ENCODE measurements at places on chromosomes 1 and 21.

GRCh38 chr1:183721041-183721440 is 67.9 kb upstream of the APOBEC4 start:
- DNase-seq, result no peak

- DNase-seq, result no peak
These were observed 9.7 kb downstream of the ARHGEF2 start for GRCh38 chr1:155968670-155969069.

DNA sequence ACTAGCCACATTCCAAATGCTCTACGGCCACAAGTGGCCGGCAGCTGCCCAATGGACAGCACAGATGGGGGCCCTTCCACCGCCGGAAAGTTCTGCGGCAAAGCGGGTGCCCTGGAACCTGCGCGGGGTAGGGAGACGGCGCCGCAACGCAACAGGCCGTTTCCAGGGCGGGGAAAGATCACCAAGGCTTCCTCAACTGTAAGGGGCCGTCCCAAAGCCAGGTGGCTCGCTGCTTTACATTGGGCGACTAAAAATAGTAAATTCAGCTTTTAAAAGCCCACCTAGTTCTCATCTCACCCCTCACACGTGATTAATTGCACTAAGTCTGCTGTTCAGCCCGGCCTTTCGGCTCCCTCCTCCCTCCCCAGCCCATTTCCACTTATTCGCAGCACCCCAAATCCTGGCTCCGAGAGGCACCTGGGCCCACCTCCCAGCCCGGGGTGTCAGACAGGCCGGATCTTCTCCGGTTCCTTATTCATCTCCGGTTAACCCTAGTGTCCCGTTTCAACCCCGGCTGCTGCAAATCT is 643 bp downstream of the CFAP298 start:
- no peak for DNase-seq

DNA sequence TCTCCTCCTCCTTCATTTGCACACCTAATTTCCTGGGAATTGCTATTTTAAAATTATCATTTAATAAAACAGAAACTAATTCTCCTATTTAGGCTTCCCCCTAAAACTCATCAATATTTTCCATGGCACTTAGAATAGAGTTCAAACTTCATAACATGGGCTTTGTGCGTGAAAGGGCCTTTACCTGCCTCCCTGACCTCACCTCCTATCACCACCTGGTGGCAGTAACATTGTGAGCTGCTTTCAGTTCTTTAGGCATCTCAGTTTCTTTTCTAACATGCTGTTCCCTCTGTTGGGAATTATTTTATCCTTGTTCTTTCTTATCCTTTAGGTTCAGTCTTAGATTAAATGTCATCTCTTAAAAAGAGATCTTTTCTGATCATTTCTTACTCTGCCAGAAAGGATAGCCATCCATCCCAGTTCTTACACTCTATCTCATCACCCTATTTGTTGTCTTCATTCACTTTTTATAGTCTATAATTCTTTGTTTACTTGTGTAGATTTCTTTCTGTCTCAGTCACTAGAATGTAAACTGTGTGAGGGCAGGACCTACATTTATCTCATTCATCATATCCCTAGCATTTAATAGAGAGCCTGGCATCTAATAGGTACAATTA is 133.8 kb upstream of the KIAA1614 start:
- DNase-seq, result no peak

- no peak for DNase-seq
These were observed 108.9 kb downstream of the IFI44 start for GRCh38 chr1:78758506-78758905.

- no peak for DNase-seq
These were observed 10.2 kb downstream of the AADACL4 start for GRCh38 chr1:12654004-12654567.

DNA sequence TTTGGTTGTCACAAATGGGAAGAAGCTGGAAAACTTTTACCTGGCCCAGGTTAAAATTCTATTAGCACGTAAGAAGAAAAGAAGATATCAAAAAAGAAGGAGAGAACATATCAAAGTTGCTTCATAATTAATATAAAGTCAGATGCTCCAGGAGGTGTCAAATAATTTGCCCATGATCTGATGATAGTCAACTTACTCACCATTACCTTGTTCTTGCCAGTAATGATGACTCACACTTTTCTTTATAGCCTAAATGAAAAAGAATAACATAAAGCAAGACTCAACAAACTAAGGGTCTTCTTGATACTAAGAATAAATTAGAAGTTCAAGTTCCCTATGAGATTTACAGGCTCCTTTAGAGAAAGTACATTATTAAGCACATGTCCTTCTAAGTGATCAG is 580.4 kb downstream of the TTLL7 start:
- DNase-seq, result no peak

DNA sequence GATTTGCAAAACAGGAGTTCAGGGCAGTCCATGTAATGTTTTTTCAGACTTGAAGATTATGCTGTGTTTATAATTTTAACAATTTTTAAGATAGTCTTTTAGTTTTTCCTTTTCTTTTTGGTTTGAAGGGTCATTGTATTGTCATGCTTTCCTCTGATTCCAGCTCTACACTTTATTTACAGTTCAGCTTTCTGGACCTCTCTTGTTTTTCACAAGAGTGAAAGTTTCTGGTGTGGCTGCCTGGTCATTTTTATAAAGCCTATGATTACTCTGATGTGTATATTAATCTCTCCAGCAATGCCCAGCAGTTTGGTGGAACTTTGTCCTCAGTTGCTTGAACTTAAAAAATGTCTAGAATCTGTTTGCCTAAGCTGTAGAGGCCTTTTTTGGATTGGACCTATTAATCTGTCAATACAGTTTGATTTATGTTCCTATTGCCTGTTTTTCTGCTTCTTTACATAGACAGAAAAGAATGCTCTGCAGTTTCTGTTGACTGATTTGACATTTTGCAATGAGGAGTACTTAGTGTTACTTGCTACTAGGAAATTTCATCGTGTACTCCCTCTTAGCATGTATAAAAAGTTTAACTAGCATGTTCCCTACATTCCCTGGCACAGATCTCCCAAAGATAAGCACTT is 52.2 kb downstream of the XCL2 start:
- no peak for DNase-seq

DNA sequence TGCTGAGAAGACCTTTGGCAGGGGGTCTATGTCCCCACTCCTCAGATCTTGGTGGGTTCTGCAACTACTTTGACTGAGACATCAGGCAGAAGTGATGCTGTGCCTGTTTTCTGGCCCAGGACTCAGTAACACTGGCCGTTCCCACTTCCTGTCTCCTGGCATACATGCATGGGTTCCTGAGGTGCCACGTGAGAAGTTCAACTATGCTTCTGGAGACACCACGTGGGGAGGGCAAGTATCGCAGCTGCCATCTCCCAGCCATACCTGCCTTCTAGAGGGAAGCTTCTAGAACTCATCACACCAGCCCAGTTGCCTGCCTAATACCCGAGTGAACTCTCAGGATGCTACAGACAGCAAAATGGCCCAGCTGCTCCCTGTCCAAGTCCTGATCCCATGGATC is 65.8 kb downstream of the TRABD2B start:
- DNase-seq, result no peak

- no peak for DNase-seq
These were observed 125.2 kb downstream of the ZNF648 start for GRCh38 chr1:181936269-181936668.

- no peak for DNase-seq
These were observed 45.5 kb downstream of the ATP5PF start for GRCh38 chr21:25689226-25689625.

DNA sequence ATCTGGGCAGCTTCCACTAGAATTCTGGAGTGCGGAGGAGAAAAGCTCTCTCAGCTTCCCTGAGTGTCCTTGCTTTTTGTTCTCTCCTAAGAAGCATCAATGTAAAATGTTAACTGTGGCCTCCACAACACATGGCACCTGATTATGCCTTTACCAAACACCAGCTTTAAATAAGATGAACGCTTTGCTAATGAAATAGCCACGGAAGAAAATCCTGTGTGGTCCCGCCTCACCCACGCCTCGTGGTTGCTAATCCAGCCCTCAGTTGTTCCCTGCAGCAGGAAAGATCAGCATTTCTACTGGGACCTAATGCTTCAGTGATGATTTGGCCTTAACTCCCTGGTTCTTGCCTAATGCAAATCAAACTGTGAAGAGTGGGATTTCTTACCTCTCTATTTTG is 1.8 kb upstream of the ERG start:
- no peak for DNase-seq

DNA sequence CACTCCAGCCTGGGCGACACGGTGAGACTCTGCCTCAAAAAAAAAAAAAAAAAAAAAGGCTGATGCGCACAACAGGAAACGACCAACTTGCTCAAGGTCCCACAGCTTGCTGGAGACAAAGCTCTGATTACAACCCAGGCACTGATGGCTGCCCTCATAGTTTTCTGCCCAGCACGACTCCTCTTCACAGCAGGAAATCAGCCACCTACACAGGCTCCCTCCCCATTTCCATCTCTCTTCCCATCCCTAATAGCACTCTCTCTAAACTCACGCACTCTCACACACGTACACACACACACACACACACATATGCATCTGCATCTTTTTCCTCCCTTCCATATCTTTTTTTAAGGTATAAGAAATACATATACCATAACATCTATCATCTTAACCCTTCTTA is 153.5 kb upstream of the SOD1 start:
- DNase-seq, result no peak

DNA sequence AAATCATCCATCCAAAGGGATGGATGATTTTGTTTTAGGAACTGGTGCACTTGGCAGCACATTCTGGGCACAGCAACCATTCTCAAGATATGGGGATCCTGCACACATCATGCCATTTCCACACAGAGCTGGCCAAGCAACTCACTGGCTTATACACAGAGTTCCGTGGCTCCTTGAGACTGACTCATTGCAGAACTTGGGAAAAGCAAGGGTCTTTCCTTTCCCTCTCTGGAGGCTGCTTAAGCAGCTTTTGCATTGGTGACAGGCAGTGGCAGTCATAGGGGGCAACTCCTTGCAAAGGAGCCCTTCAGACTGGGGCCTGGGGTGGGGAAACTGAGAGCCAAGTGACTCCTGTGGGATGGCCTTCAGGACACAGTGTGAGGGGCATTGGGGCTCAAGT is 1.9 kb upstream of the MAD2L2 start:
- no peak for DNase-seq

DNA sequence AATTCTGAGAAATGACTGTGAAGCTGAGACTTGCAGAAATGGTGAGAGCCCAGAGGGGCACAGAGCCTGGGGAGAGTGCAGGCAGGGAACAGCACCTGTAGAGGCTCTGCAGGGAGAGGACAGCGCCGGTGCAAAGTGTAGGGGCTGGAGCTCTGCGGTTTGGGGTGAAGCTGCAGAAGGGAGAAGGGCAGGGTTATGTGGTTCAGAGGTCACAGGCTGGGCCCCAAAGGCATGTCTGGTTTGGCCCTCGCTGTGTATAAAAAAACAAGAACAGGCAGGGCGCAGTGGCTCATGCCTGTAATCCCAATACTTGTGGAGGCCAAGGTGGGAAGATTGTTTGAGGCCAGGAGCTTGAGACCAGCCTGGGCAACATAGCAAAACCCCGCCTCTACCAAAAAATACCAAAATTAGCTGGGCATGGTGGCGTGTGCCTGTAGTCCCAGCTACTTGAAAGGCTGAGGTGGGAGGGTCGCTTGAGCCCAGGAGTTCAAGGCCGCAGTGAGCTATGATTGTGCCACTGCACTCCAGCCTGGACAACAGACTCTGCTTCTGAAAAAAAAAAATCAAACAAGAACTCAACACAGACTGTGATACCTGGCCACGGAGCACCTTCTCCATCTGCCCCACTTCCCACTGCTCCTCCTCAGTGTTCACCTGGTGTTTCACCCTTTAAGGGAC is 29.1 kb downstream of the SERINC2 start:
- no peak for DNase-seq

DNA sequence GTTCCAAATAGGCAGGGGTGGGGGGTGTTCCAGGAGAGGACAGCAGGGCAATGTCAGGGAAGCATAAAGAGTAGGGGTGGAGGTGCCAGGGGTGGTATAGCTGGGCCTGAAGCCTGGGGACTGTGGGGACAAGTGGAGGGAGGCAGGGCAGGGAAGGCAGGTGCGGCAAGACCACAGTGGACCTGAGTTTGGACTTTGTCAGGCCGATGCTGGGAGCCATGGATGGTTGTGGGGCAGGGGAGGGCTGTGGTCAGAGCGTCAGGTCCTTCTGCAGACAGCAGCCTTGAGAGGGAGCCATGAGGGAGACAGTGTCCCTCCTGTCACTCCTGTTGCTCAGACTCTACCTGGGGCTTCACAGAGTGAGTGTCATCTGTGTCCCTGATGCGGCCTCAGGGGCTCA is 320.3 kb downstream of the PTPRU start:
- DNase-seq, result no peak

- DNase-seq, result no peak
These were observed 38.1 kb upstream of the A3GALT2 start for GRCh38 chr1:33358795-33359503.

GRCh38 chr1:38541223-38541622 is 318.3 kb downstream of the RRAGC start:
- no peak for DNase-seq

DNA sequence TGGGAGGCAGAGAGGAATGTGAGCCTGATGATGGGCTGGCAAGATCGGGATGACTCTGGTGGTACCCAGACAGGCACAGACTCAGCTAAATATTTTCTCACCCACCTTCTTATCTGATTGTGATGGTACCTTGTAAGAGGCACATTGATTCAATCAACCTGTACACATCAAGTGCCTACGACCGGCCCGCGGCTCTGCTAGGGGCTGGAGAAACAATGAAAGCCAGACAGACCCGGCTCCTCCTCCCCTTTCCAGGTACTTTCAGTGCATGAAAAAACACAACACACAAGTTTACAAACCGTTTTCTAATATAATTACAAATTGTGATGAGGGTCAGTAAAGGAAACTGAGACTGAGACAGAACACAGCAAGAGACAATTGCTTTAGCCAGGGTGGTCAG is 115.0 kb downstream of the LACTBL1 start:
- no peak for DNase-seq

- no peak for DNase-seq
These were observed 20.0 kb upstream of the GPX7 start for GRCh38 chr1:52582116-52582696.

- DNase-seq, result no peak
These were observed 1.5 kb upstream of the ARHGEF11 start for GRCh38 chr1:157047062-157047410.

GRCh38 chr1:78731674-78732073 is 82.0 kb downstream of the IFI44 start:
- DNase-seq, result no peak

DNA sequence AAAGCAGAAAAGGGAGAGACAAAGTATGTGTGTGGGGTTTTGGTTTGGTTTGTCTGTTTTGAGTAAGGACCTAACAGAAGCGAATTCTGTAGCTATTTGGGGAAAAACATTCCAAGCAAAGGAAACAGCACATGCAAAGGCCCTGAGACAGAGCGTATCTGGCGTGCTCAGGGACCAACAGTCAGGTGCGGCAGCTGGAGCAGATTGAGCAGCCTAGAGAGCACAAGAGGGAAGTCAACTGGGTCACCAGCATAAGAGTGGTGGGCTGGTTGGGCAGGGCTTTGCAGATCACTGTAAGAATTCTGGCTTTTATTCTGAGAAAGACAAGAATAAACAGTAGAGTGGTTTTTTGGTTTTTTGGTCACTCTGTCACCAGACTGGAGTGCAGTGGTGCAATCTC is 11.8 kb downstream of the TGFBR3 start:
- DNase-seq, result no peak

- DNase-seq, result peak; percentile 96
These were observed at the start of gene NID1 for GRCh38 chr1:236064674-236065508. Gene NID1, minus strand, starts transcription at chr1:236065090. Its CDS starts 11 bp downstream, at chr1:236065079.
